ENCODE measurements at places on chromosomes 6 and 20.

DNA sequence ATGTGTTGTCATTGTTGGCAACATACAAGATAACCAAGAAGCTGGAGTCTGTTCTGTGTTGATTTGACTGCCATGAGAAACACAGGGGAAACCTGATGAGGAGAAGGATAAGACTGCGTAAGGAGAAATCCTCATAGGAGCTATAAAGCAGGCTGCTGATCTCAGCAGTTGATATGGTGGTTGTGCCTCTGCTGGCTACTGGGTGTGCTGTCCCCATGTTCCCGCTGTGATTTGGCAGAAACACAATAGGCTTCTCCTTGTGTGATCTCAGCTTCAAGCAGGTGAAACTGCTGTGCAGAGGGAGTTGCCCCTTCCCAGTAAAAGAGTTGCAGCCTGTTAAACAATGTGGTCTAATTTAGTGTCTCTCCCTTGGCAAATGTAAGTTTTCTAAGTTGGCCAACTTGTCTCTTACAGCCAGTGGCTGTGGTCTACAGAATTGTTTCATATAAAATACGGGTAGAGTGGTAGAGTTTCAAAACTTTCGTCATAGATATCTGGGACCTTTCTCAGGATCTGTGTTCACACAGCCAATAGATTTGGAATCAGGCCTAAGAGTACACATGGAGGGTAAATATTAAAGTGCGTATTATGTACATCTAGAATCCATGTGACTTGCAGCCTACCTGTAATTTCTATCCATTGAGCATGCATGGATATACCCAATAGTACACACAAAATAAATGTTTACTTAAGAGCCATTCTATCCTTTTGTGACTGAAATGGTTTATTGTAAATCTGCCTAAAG lies 78.4 kb downstream of the RNF144B start:
- no peak for DNase-seq

GRCh38 chr6:92176666-92177065 lies 1242.7 kb downstream of the EPHA7 start:
- no peak for DNase-seq

GRCh38 chr20:2374346-2375125 lies 6.2 kb upstream of the TGM6 start:
- DNase-seq = no peak

- DNase-seq = no peak
Measured at GRCh38 chr20:63542696-63543095, 4.9 kb downstream of the SRMS start.

DNA sequence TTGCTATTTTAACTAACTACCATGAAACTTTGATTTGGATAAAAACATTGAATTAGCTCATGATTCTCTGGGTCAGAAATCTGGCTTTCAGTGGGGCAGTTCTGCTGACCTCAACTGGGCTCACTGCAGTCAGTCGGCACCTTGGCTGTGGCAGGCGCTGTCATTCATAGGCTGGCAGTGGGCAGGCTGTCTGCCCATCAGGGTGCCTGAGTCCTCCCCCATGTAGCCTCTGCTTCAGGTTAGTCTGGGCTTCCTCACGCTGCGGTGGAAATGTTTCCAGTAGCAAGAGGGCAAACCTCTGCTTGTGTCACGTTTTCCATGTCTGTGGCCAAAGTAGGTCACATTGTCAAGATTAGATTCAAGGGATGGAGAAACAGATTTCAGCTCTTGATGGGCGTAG lies 251.0 kb upstream of the TCF21 start:
- DNase-seq = no peak

DNA sequence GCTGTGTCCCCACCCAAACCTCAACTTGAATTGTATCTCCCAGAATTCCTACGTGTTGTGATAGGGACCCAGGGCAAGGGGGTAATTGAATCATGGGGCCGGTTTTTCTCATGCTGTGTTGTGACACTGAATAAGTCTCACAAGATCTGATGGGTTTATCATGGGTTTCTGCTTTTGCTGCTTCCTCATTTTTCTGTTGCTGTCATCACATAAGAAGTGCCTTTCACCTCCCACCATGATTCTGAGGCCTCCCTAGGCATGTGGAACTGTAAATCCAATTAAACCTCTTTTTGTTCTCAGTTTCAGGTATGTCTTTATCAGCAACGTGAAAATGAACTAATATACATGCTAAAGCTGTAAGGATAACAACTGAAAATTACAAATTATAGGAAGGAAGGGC lies 88.3 kb downstream of the CDYL start:
- DNase-seq = no peak

DNA sequence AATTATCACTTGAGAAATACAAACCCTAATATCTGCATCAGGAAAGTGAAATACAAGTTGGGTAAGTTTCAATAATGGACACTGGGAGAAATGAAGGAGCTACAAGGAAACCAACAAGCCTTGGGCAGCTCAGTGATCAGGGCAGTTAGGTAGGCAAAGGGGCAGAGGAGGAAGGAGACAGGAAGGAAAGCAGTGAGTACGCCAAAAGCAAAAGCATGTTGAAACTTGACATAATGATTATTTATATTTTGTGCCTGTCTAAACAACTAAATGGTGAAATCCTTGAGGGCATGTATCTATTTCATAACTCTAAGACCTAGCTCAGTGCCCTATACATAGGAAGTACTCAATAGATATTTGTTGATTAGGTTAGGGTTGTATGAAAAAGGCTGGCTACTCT lies 23.3 kb downstream of the PXT1 start:
- no peak for DNase-seq

DNA sequence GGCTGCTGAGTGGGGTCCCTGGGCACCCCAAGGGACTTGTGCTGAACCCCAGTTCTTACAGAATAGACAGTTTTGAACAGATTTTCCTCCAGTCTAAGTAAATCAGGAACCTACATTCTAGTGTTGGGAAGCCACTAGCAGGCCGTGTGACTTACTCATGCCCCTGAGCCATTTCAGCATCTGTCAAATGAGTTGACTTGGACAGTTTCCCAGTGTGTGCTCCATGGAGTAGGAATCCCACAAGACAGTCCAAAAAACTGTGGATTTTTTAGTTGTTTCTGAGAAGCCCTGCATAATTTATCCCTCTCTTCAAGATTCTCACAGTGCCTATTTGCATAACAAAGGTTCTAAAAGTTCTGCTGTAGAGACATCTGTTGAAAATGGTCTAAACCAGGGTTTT lies 2.1 kb downstream of the GABRR2 start:
- peak; percentile 81 for DNase-seq

- DNase-seq = no peak
Measured at GRCh38 chr6:46056906-46057529, 41.4 kb upstream of the CLIC5 start.

- DNase-seq = peak; percentile 78
Measured at GRCh38 chr6:27753668-27754407, 158.4 kb downstream of the OR2B2 start.

GRCh38 chr6:84811351-84811750 lies 47.0 kb upstream of the TBX18 start:
- DNase-seq = no peak

GRCh38 chr6:120260636-120261035 lies 911.1 kb upstream of the MAN1A1 start:
- no peak for DNase-seq

DNA sequence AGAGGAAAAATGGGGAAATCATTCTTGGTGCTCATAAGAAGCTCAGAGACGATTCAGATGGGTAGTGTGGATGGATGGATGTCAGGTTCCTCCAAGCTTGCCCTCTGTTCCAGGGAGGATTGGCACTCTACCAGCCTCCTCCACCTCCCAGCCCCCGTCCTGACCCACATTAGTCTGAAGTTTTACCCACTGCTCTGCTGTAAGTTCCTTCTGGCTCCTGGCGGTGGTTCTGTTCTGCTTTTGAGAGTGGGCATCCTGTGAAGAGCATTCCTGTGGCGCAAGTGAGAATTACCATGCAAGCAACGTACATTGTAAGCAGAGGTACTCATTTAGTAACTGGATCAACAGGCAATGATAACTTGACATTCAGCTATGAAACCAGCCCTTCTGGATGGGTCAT lies 103.4 kb downstream of the SYNDIG1 start:
- DNase-seq = no peak

GRCh38 chr6:111573892-111574797 lies 31.5 kb downstream of the TRAF3IP2 start:
- DNase-seq = peak; percentile 77

DNA sequence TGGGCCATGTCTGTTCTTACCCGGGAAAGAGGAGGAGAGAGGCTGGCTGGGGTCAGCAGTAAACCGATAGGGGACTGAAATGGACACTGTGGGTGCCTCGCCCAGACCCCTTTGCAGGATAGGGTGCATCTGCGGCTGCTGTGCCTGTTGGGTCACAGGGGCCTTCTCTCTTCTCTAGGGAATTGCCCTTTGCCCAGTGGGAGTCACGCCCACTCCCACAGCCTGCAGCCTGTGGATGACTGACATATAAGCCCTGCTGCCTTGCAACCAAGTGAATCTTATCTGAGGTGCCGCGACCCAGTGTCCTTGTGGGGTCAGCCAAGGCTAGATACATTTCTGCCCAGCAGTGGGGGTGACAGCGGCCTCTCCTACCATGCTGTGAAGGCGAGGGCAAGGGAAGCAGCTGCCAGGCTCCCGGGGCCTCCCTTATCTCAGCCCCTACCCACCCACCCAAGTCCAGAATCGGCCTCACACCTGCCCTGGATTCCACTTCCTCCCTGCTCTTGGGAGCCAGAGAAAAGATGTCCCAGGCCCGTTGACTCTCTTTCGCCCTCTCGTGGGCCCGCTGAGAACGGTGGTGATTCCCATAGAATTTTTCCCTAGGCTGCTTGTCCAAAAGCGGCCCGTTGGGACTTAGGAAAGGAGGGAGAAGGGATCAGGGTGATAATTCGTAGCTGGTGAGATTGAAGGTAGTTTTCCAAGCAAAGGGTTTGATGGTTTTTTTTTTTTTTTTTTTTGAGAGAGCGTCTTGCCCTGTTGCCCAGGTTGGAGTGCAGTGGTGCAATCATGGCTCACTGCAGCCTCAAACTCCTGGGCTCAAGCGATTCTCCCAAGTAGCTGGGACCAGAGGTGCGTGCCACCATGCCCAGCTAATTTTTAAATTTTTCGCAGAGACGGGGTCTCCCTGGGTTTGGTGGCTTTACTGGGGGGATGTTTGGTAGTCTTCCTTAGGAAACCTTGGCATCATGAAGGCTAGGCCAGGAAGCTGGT lies 76.4 kb upstream of the RNF24 start:
- DNase-seq = no peak

- DNase-seq = no peak
Measured at GRCh38 chr20:41135888-41136679, 1.3 kb upstream of the PLCG1 start.

DNA sequence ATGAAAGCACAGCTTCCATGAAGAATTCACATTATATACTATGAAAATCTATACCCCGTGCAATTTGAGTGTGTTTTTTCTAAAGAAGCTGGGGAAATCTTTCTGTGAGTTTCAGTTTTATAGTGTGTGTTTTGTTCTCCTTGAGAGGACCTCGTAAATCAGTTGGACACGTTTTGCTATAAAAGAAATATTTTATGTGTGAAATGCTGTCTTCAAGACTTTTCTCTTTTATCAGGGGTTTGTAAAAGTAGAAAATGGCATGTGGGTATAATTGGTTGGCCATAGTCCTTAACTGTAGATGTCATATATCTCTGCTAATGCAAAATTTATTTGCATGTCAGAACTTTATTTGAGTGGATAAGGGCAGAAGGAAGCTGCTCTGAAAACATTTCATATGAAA lies 186.2 kb downstream of the CDH4 start:
- no peak for DNase-seq

DNA sequence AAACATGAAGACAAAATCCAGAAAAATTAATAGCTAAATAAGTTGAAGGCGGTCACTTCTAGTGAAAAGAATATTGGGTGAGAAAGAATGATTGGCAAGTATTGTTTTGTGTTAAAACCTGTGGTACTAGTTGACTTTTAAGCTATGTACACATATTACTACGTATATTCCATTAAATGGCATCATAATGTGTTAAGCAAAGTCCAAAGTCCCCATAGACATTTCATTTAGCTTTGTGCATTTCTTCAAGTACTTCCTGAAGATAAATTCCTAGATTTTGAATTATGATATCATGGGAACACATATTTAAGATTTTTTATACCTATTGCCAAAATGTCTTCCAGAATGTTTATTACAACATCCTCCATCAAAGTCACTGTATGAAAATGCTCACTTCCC lies 272.7 kb upstream of the IRAK1BP1 start:
- DNase-seq = no peak

DNA sequence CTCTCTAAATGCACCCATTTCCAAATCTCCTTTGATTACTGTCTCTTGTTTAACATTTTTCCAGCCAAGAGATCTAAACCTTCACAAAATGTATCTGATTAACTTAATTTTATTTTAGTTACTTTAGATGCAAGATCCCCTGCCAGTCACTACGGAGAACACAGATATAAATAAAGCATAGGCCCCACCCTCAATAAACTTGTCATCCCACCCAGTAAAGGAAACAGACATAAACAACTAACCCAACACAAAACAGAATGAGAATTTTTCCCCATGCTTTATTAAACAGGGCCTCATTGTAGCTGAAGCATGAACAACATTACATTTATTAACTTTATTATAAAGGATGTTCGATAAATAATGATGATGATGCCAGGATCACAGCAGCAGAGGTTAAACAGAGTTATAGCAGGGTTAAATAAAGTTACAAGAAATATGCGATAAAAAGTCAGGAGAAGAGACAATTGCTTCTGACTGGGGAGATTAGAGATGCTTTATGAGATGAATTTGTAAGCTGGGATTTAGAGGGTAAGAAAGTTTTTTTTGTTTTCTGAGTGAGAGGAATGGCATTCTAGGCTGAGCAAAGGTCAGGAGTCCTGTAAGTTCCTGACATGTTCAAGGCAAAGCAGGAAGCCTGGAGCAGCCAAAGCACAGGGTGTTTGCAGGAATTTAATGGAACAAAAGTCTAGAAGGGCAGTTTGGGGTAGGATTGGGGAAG lies 41.1 kb downstream of the TFAP2A start:
- DNase-seq = no peak

DNA sequence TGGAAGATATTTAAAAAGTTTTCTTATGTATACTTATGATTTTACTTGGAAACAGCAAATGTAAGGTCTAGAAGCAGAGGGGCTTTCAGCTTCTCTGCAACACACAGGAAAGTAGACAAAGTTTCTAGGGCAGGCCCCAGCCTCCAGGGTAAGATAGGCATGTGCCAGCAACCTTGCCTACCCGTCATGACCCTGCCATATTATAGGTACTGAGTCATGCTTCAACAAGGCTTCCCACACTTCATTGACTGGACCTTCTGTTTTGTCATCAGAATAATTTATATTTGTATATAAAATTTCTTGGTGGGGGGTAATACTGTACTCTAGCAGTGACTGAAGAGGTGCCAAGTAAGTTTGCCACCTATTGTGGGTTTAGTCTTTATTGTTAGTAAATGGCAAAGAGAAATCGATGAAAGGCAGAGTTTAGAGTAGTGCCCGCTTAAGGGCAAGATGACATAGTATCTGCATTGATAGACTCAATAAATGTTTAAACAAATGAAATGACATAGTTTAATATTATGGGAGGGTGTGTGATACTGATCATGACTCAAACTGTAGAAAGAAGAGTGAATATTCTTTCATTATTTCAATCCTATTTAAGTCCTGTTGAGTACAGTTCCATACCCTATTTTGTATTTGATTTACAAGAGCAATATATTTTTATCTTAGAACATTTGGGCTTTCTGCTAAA lies 95.6 kb downstream of the JARID2 start:
- DNase-seq = no peak
